ENCODE measurements at places on chromosomes 16 and 17. TPM values are rescaled to one million over a fixed set of nuclear protein-coding genes. Genes with fewer than 3 reads are reported as not detected.

GALR2 gene
- 1.00 TPM for polyA plus RNA-seq

SLFN11 gene
- polyA plus RNA-seq: 2.7 TPM

OMG gene
- 0.28 TPM for polyA plus RNA-seq

MYH3 gene
- polyA plus RNA-seq: 3.6 TPM

Data from esophagus (tissue), 2 donors.